Ovary (tissue), 10 donors: ENCODE measurements at places on chromosomes 2 and 18. TPM values are rescaled to one million over a fixed set of nuclear protein-coding genes. Genes with fewer than 3 reads are reported as not detected.

DNER gene
- 0.17 TPM for polyA plus RNA-seq

ASTL gene
- polyA plus RNA-seq = 0.67 TPM

CDKL4 gene
- 0.12 TPM for polyA plus RNA-seq

MYO7B gene
- 0.46 TPM for polyA plus RNA-seq

RHBDD1 gene
- 44.9 TPM for polyA plus RNA-seq

NHEJ1 gene
- 23.1 TPM for polyA plus RNA-seq

SKA1 gene
- 3.3 TPM for polyA plus RNA-seq

LAPTM4A gene
- 843 TPM for polyA plus RNA-seq

BOD1L2 gene
- polyA plus RNA-seq = not detected

DSG4 gene
- not detected for polyA plus RNA-seq

ASXL3 gene
- 1.8 TPM for polyA plus RNA-seq

UNC80 gene
- polyA plus RNA-seq = 0.17 TPM

CCT4 gene
- 113 TPM for polyA plus RNA-seq

SNED1 gene
- polyA plus RNA-seq = 16.7 TPM

DPY30 gene
- 83.2 TPM for polyA plus RNA-seq

PER2 gene
- polyA plus RNA-seq = 8.5 TPM

MERTK gene
- polyA plus RNA-seq = 21.9 TPM

CIB4 gene
- not detected for polyA plus RNA-seq

CAPN10 gene
- polyA plus RNA-seq = 2.2 TPM

MC5R gene
- polyA plus RNA-seq = not detected

AMER3 gene
- not detected for polyA plus RNA-seq

SATB2 gene
- polyA plus RNA-seq = 2.2 TPM

SP5 gene
- 0.22 TPM for polyA plus RNA-seq

DYNAP gene
- not detected for polyA plus RNA-seq

LHCGR gene
- 1.2 TPM for polyA plus RNA-seq

SCN1A gene
- polyA plus RNA-seq = not detected

SPP2 gene
- polyA plus RNA-seq = not detected

KYNU gene
- polyA plus RNA-seq = 2.2 TPM

GNLY gene
- 10.8 TPM for polyA plus RNA-seq

ROCK2 gene
- 25.8 TPM for polyA plus RNA-seq

RANBP2 gene
- polyA plus RNA-seq = 14.5 TPM

MLPH gene
- polyA plus RNA-seq = 9.0 TPM

ESPNL gene
- polyA plus RNA-seq = 0.15 TPM

IL1R2 gene
- 1.1 TPM for polyA plus RNA-seq

LCT gene
- polyA plus RNA-seq = not detected

PLEKHM3 gene
- polyA plus RNA-seq = 14.6 TPM

RAB6C gene
- 0.08 TPM for polyA plus RNA-seq

GAREM2 gene
- polyA plus RNA-seq = 2.4 TPM

HOXD13 gene
- not detected for polyA plus RNA-seq

DNAJC5G gene
- polyA plus RNA-seq = 0.16 TPM

OTOS gene
- polyA plus RNA-seq = not detected
